ENCODE measurements at places on chromosomes 1 and 21.

DNA sequence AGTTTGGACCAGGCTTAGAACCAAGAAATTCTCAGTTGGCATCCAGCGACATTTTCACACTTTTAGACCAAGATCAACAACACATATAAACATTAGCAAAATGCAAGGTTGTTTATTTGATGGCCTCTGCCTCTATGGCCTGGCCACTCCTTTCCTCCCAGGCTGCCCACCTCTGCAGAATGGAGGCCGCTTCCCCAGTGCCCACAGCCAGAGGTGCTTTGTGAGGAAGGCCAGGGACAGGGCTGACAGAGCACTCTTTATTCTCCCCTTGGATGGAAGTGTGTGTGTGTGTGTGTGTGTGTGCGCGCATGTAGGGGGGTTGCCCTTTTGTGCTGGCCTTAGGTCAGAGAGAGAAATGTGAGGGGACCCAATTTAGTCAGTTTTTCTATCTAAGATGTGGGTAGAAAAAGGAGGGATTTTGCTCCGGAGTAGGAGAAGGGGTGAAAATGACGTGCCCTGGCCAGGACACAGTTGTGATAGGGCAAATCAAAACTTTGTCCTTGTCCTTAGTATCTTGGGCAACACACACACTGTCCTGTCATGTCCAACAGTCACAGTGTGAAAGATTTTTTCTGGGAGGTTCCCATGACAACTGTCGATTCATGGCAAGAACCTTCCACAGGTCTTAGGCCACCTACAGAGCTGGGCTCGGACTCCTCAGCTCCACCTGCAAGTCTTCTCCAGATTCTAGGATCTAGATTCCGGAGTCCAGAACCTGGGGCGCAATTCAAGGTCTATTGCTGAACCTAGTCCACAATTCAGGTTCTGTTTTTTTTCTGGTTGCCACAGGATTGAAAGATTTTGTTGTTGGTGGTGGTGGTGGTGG lies 104.9 kb upstream of the SLC2A1 start:
- no peaks in the 10 kb centered on the region for H3K27me3 ChIP-seq
- no peak overlapping the region for H3K27ac ChIP-seq
- H3K4me3 ChIP-seq = no peak overlapping the region
- peaks cover 2% of the 10 kb centered on the region for H3K4me1 ChIP-seq
- H3K36me3 ChIP-seq = no peaks in the 10 kb centered on the region
- DNase-seq = no peak

DNA sequence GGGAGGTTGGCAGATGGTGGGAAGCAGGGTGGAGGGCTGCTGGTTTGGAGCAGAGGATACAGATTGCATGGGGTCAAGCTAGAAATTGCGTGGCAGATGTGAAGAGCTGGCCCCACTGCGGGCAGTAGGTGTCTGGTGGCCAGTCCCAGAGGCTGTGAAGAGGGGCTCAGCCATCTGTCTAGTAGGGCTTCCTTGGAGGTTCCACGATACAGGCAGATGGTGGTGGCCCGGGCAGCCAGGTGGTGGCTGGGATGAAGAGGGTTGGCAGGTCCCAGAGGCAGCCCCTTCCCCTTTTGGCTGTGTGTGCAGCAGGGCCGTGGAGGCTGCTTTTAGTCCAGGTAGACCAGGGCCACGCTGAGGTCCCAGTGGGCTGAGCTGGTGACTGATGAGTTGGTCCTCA lies 16.6 kb downstream of the PSEN2 start:
- peaks cover 36% of the 10 kb centered on the region for H3K36me3 ChIP-seq
- no peaks in the 10 kb centered on the region for H3K4me1 ChIP-seq
- DNase-seq = no peak
- no peak overlapping the region for H3K4me3 ChIP-seq
- no peak overlapping the region for H3K27ac ChIP-seq

DNA sequence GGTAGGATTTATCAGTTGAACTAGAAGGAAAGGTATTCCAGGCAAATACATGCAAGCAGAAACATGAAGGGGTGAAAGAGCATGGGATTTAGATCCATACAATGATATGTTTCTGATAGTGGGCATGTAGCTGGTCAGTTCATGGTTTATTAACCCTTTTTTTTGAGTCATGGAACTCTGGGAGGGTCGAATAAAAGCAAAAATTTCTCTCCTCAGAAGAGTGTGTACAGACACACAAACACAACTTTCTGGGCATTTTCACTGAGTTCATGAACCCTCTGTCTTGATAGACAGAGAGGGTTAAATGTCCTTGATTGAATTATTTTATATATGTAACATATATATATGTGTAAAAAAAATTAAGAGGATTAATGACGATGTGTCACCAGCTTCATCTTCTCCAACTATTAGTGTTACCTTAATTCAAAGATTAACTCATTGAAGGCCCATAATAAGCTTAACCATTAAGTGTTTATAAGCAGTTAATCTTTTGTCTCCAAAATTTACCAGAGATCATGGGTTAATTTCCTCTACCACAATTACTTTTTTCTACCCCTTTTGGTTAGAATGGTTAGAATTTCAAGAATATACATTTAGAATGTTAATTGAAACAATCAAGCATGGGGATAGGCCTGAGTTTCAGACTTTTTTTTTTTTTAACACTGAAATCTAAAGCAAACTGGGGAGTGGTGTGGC lies 4.6 kb downstream of the JUN start:
- DNase-seq = no peak
- H3K4me1 ChIP-seq = no peaks in the 10 kb centered on the region
- H3K27me3 ChIP-seq = no peaks in the 10 kb centered on the region
- H3K4me3 ChIP-seq = peak overlapping the region; percentile 95
- peaks cover 9% of the 10 kb centered on the region for H3K36me3 ChIP-seq

DNA sequence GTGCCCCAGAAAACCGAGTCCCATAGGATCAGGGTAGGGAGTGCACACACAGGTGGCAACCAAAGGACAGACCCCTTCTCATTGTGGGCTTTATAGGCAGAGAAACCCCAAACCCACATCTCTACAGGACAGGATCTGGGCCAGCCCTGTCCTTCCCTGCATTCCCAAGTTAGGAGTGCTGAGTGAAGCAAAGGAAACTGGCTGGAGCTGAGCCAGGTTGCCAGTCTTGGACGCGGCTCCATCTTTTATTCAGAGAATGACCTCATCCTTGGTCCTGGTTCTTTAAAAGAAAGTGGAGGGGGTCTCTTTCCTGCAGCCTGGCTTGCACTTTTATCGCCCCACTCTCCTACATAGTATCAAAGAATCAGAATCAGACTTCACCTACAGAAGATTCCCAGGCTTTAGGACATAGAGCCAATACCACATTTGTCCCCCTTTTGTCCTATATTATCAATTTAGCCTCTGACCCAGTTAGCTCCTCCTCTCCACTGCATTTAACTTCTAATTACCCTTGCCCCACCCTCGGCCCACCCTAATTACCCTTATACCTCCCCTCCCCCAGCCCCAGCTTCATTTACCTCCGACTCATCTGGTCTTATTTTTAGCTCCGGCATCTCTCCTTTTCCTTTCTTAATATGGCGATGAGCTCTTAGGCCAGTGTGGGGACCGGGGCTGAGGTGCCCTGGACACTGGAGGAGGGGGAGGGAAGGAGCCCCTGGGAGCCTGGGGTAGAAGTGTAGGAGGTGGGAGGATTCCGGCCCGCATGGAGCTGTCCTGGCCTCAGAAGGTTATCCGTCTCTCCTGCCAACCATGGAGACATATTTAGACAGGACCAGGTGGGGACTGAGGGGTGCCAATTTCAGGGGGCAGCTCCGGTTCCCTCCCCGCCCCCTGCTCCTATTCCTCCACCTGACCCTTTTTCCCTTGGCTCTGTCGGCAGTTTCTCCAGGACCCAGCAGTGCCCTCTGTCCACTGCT lies at the start of gene CASQ1:
TSS of gene CASQ1 (plus strand) at position 927 of the 977 bp plus-strand sequence. CDS start 177 bp downstream, outside the sequence.
- H3K4me3 ChIP-seq = no peak within 1 kb of the TSS
- H3K36me3 ChIP-seq = no peaks in the 10 kb centered on the region
- H3K4me1 ChIP-seq = peaks cover 20% of the 10 kb centered on the region
- H3K27ac ChIP-seq = no peak within 1 kb of the TSS

- H3K27me3 ChIP-seq = no peaks in the 10 kb centered on the region
- H3K4me1 ChIP-seq = no peaks in the 10 kb centered on the region
- no peak overlapping the region for H3K27ac ChIP-seq
- DNase-seq = no peak
Observed at GRCh38 chr1:204564835-204565234, 48.6 kb downstream of the MDM4 start.

- H3K36me3 ChIP-seq = no peaks in the 10 kb centered on the region
- no peaks in the 10 kb centered on the region for H3K27me3 ChIP-seq
- no peak overlapping the region for H3K27ac ChIP-seq
- no peak overlapping the region for H3K4me3 ChIP-seq
- H3K4me1 ChIP-seq = peaks cover 3% of the 10 kb centered on the region
Observed at GRCh38 chr1:203114202-203114601, 13.3 kb upstream of the ADORA1 start.

- no peaks in the 10 kb centered on the region for H3K27me3 ChIP-seq
- H3K4me1 ChIP-seq = peaks cover 8% of the 10 kb centered on the region
- H3K36me3 ChIP-seq = no peaks in the 10 kb centered on the region
- no peak overlapping the region for H3K4me3 ChIP-seq
- no peak for DNase-seq
Observed at GRCh38 chr21:29343519-29343918, 44.8 kb downstream of the BACH1 start.

GRCh38 chr1:228082918-228083870 lies 686 bp downstream of the ARF1 start:
- H3K4me3 ChIP-seq = peak overlapping the region; percentile 100
- H3K27me3 ChIP-seq = no peaks in the 10 kb centered on the region
- H3K27ac ChIP-seq = peak overlapping the region; percentile 99
- peaks cover 35% of the 10 kb centered on the region for H3K4me1 ChIP-seq
- DNase-seq = no peak
- H3K36me3 ChIP-seq = no peaks in the 10 kb centered on the region

DNA sequence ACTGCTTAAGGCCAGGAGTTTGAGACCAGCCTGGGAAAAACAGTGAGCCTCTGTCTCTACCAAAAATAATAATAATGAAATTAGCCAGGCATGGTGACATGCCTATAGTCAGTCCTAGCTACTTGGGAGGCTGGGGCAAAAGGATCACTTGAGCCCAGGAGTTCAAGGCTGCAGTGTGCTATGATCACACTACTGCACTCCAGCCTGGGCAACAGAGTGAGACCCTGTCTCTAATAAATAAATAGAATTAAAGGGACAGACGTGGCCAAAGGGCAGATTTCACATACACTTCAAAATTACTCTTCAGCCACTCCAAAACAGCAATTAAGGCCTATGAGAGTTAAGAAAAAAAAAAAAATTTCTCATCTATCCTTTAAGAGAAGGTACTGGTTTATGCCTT lies 45.7 kb downstream of the GATAD2B start:
- no peaks in the 10 kb centered on the region for H3K36me3 ChIP-seq
- no peaks in the 10 kb centered on the region for H3K27me3 ChIP-seq
- H3K27ac ChIP-seq = no peak overlapping the region
- H3K4me1 ChIP-seq = peaks cover 10% of the 10 kb centered on the region
- H3K4me3 ChIP-seq = no peak overlapping the region

DNA sequence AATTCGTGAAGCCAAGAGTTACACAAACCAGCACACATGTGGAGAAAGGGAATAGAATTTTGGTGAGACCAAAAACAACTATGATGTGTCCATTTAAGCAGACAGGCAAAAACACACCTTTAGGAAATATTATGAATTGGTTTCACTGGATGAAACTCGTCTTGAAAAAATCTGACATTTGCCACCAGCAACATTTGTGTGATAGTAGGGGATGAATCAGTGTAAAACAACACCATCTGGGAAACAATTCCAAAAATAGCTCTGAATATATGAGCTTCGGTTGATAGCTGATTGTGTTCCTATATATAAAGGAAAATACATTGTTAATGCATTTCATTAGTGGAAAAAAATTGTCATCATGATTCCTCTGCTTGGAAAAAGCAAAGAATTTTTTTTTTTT lies 327.8 kb downstream of the PAPPA2 start:
- DNase-seq = no peak
- H3K4me1 ChIP-seq = no peaks in the 10 kb centered on the region
- H3K36me3 ChIP-seq = no peaks in the 10 kb centered on the region
- H3K4me3 ChIP-seq = no peak overlapping the region
- H3K27me3 ChIP-seq = no peaks in the 10 kb centered on the region
- H3K27ac ChIP-seq = no peak overlapping the region

Data from ascending aorta (tissue), 2 donors.